Stimulated activated CD4-positive, alpha-beta T cell treated with anti-CD3 and anti-CD28 coated beads, TNF-alpha, amount 100 ng/mL, for 24 hours (primary cell): ENCODE measurements at places on chromosomes 1 and 21.

DNA sequence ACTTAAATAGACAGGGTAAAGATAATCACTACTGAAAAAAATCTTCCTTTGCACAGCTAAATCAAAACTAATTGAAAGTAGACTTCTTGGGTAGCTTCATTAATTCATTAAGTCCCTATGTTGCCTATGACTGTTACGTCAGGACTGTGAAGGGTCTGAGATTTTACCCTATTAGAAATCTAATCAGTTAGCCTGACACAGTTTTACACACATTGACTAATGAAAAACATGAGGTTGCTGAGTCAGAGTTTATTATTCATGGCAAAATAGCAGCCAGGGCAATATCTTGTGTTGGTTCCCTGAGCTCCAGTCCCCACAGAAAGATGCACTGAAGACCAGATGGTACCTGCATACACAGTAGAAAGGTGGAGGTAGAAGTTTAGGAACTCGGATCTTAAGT lies 262.5 kb upstream of the ZP4 start:
- no peak for DNase-seq

- DNase-seq, result no peak
These were observed 651 bp downstream of the COA6 start for GRCh38 chr1:234373959-234374254.

- DNase-seq, result no peak
These were observed 66.1 kb downstream of the CD2 start for GRCh38 chr1:116820369-116820768.

DNA sequence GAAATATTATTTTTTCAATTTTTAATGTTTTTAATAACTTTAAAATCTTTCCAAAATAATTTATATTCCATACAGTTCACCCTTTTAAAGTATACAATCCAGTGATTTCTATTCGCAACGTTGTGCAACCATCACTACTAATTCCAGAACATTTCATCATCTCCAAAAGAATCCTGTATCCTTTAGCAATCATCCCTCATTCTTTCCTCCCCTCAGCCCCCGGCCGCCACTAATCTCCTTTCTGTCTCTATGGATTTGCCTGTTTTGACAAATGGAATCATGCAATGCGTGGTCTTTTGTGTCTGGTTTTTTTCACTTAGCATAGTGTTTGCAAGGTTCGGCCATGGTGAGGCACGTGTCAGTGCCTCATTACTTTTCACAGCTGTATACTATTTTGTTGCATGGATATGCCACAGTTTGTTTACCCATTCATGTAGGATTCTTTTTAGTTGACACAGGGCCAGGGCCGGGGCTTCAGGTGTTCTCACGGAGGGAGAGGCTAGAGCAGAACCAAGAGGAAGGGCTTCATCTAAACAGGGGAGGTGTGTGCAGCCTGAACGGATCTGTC lies 40.6 kb upstream of the ZBTB40 start:
- DNase-seq, result no peak

GRCh38 chr1:209160230-209160629 lies 423.3 kb upstream of the CAMK1G start:
- no peak for DNase-seq

DNA sequence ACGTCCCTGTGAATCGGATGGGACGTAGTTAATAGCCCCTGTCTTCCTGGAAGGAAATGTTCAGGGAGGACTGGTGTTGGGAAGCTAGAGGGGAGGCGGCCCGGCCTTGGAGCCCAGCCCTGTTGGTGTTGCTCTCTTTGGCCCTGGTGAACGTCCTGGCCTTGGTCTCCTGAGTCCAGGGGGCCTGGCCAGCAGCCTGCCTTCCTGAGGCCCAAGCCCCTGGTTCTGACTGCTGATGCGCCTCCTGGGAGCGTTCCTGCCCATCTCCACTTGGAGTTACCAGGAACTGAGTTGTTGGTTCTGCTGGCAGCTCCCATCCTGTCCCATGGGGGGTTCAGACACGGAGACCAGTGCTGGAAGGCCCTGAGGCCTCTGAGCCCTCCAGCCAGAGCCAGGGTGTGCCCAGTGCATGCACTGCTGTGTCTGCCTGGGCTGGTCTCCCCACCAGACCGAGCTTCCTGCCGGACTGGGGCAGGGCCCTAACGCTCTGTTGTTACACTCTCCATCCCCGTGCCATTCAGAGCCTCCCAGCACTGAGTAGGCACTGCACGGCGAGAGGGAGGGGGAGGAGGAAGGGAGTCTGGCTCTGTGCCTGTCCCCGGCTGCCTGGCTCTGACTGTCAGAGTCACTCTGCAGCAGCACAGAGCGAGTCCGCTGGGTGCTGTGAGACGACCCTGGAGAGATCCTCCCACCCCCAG lies 382.5 kb upstream of the VAMP3 start:
- no peak for DNase-seq

GRCh38 chr1:22612671-22613571 lies 23.5 kb upstream of the C1QA start:
- no peak for DNase-seq

DNA sequence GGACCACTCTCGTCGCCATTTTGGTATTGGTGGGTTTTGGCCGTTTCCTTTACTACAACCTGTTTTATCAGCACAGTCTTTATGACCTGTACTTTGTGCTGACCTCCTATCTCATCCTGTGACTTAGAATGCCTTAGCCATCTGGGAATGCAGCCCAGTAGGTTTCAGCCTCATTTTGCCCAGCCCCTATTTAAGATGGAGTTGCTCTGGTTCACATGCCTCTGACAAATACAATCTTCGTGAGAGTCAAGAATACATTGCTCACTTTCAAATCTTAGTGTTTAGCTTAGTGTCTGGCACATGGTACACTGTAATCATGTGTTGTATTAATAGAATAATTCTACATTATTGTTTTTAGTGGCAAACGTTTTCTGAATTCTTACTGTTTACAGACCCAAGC lies 88.9 kb downstream of the BACH1 start:
- no peak for DNase-seq

GRCh38 chr1:32718036-32718435 lies 15.5 kb upstream of the SYNC start:
- no peak for DNase-seq

DNA sequence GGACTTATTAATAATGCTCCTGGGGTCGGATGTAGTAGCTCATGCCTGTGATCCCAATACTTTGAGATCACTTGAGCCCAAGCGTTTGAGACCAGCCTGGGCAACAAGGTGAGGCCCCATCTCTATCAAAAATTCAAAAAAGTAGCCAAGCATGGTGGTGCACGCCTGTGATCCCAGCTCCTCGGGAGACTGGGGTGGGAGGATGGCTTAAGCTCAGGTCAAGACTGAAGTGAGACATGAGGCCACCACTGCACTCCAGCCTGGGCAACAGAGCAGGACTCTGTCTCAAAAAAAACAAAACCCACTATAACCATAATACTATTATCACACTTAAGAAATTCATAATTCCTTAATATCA lies 1.6 kb upstream of the DEGS1 start:
- no peak for DNase-seq

DNA sequence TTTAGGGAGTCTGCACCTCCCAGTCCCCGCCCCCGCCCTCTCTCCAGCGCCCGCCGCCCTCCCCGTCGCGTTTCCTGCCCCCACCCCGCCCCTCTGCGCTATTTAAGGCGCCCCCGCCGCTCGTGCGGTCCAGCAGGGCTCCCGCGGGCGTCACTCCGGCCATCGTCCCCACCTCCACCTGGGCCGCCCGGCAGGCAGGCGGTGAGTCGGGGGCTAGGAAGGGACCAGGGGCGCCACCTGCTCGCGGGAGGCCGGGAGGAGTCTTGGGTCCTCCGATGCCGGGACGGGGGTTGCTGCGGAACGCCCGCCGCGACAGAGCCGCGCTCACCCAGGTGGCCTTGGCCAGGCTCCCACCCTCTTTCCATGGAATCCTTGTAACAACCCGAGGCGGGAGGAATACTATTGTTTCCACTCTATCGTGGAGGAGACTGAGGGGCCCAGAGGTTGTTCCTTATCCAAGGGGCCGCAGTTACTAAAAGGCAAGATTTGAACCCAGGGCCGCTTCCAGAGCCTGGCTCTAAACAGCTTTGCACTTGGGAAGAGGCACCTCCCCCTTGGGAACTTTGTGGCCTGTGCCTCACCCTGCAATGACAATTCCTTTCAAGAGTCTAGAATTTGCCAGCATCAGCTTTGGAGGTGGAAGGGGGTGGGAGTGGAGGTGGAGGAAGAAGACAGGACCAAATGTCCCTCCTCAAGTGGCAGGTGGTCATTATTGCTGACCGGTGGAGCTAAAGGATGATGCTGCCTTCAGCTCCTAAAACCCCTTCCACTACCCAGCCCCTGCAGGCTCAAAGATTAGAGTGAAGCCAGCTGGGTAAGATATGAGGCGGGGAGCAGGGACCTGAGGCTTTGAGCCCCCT lies at the start of gene GJA4:
GJA4 (plus strand) TSS at position 132 of the 860 bp plus-strand sequence. CDS start 1,215 bp downstream, outside the sequence.
- no peak for DNase-seq

GRCh38 chr21:45558044-45558721 lies 15.9 kb upstream of the SLC19A1 start:
- DNase-seq, result no peak

- no peak for DNase-seq
These were observed 44.4 kb downstream of the GNG12 start for GRCh38 chr1:67788904-67789303.

DNA sequence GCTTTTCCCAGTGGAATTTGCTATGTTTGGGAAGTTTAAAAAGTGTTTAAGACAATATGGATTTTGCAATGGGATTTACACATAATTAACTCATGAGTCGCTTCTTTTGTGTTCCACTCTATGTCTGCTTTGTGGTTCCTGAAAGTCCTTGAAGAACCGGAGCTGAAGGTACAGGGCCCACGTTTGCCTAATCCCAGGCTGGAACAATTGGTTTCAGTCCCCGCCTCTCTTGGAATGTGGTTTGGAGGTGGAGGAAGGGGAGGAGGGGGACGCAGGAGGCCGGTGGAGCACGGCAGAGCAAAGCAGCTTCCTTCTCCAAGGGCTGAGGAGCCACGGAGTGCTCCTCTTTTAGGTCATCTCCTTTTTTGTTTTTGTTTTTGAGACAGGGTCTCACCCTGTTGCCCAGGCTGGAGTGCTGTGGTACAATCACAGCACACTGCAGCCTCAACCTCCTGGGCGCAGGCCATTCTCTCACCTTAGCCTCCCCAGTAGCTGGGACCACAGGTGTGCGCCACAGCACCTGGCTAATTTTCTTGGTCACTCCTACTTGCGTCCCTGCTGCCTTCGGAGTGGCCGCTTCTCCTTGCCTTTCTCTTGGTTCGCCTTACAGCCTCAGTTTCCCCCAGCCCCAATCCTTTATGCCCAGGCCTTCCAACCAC lies 129.5 kb upstream of the ERRFI1 start:
- no peak for DNase-seq

DNA sequence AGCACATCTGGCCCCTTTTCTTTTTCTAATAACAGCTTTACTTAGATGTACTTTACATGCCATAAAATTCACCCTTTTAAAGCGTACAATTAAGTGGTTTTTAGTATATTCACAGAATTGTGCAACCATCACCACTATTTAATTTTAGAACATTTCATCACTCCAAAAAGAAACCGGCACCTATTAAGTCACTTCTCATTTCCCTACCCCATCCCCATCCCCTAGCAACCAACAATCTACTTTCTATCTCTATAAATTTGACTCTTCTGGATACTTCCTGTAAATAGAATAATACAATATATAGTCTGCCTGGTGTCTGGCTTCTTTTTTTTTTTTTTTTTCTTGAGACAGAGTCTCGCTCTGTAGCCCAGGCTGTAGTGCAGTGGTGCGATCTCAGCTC lies 59.5 kb upstream of the ENAH start:
- no peak for DNase-seq

DNA sequence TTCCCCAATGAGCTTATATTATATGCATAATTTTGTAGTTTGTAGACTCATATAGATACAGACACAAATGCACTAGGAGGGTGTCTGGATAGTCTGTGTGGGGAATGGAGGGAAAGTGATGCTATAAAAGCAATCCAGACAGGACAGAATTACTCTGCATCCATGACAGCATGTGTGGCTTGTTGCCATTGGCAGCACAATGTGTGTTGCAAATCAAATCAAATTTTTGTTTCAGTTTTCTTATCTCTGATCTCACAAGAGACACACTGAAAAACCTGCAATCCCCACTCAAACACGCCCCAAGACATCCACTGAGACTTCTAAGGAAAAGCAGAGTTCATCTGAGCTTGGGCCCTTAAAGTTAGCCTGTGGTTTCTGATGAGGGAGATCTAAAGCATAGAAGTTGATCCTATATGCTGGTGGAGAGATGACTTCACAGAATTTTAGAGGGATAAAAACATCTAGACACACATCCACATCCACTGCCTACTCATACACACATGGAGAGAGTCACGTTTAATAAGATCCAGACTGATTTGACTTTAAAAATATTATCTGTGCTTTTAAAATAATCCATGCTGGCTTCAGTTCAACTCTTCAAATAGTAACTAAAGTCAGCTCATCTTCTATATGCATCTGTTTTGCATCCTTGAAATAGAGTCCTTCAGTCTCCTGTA lies 313.0 kb upstream of the PLXNA2 start:
- no peak for DNase-seq

- no peak for DNase-seq
These were observed 26.2 kb downstream of the TP73 start for GRCh38 chr1:3678361-3679097.

DNA sequence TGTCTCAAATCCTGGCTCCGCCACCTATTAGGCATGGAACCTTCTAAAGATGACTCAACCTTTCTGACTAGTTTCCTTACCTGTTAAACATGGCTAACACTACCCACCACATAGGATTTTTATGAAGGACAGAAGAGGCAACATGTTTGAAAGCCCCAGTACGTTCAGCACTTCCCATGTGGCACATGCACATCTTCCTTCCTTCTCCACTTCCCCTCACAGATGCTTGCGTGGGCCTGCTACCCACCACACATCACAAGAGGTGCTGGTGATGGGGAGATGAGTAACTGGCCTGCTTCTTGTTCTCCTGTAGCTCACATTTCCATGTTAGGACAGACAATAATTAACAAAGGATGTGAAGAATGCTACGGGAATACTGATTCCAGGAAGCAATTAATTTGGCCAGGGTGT lies 7.1 kb downstream of the ZBTB21 start:
- DNase-seq, result no peak

- DNase-seq, result no peak
These were observed 45.7 kb upstream of the CACYBP start for GRCh38 chr1:174954073-174954460.
